ENCODE measurements at places on chromosomes 11 and 22. TPM values are rescaled to one million over a fixed set of nuclear protein-coding genes. Genes with fewer than 3 reads are reported as not detected.

The ELFN2 gene
- 7.7 TPM for total RNA-seq

The RIMBP3B gene
- total RNA-seq = 0.82 TPM

The CDC45 gene
- total RNA-seq = 0.82 TPM

The SELENOM gene
- total RNA-seq = 11.8 TPM

The RAG2 gene
- not detected for total RNA-seq

The BTG4 gene
- not detected for total RNA-seq

The KCNJ4 gene
- total RNA-seq = 12.2 TPM

The SLC17A6 gene
- 11.8 TPM for total RNA-seq

The PKDREJ gene
- total RNA-seq = under 0.01 TPM

The TSGA10IP gene
- total RNA-seq = not detected

The SCGB1D2 gene
- not detected for total RNA-seq

The REXO2 gene
- 32.2 TPM for total RNA-seq

The OR52H1 gene
- 0.41 TPM for total RNA-seq

The OSM gene
- 0.41 TPM for total RNA-seq

The DCDC1 gene
- total RNA-seq = 2.4 TPM

All from frontal cortex (tissue), 4 donors.